ENCODE measurements at places on chromosomes 1 and 21. TPM values are rescaled to one million over a fixed set of nuclear protein-coding genes. Genes with fewer than 3 reads are reported as not detected.

DNA sequence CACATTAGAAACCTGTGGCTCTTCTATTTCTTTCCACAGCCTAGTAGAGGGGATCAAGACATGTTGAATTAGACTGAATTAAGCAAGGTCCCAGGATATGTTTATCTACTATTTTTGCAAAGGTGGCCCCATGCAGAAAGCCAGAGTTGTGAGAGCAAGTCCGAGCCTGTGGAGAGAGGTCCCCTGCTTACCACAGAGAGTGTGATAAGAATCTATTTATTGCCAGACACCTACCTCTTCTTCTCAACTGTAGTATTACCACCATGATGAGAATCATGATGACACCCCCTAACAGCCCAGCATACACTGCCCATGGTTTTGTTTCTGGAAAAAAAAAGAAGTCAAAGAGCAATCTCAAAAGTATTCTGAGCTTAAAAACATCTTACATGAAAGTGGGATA, 23.0 kb downstream of the SLAMF1 start:
- no peak for DNase-seq

- no peak for DNase-seq
Observed at GRCh38 chr1:205584732-205585131, 47.1 kb downstream of the ELK4 start.

Gene ACP6
- 10.9 TPM for total RNA-seq

Gene CD5L
- total RNA-seq = not detected

Gene OR2T33
- 0.79 TPM for total RNA-seq
